MV-4-11 (cell line): ENCODE measurements at places on chromosomes 13 and 19.

- DNase-seq, result no peak
Observed at GRCh38 chr13:37225414-37226070, 120.1 kb upstream of the CSNK1A1L start.

GRCh38 chr19:18278521-18279265 lies 2.7 kb downstream of the JUND start:
- peak; percentile 52 for DNase-seq

GRCh38 chr13:109565877-109566276 lies 220.5 kb downstream of the IRS2 start:
- DNase-seq, result no peak

- peak; percentile 16 for DNase-seq
Observed at GRCh38 chr13:109859898-109860297, 73.5 kb upstream of the IRS2 start.

DNA sequence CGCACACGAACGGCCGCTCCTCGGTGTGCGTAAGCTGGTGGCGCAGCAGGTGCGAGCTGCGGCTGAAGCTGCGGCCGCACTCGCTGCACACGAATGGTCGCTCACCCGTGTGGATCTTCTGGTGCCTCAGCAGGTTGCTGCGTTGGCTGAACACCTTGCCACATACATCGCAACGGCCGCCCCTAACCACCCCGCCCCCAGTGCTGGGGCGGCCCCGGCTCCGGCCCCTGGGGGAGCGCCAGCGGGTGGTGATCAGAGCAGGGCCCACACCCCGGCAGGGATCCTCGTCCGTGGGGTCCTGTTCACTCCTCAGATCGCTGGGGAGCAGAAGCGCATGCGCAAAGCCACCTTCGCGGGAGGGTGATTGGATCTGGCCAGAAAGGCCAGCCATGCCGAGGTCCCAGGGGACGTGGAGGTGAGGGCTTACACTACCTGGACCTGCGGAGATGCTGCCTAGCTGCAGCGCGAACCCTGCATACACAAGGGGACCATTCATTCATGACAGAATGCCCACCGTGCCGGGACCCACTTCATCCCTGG lies 4.7 kb upstream of the UBE2M start:
- DNase-seq, result no peak

GRCh38 chr13:19155321-19155861 lies 26.2 kb downstream of the TUBA3C start:
- no peak for DNase-seq

DNA sequence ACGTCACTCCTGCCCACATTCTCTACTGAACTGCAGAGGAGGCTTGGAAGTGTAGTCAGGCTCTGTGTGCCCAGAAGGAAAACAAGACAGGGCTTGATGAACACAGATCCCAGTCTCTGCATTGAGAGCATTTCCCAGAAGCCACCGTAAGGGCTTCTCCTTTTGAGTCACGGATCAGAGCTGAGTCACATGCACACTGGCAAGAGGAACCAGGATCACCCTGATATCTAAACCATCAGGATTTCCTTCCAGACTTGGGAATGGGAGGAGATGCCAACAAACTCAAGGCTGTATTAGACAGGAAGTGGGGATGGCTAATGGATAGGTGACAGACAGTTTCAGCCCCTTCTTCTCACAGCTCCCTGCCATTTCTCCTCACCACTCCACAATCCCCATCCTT lies 17.7 kb upstream of the FBXO17 start:
- peak; percentile 33 for DNase-seq

- DNase-seq, result no peak
Observed at GRCh38 chr13:76131551-76131950, 495.4 kb downstream of the LMO7 start.

DNA sequence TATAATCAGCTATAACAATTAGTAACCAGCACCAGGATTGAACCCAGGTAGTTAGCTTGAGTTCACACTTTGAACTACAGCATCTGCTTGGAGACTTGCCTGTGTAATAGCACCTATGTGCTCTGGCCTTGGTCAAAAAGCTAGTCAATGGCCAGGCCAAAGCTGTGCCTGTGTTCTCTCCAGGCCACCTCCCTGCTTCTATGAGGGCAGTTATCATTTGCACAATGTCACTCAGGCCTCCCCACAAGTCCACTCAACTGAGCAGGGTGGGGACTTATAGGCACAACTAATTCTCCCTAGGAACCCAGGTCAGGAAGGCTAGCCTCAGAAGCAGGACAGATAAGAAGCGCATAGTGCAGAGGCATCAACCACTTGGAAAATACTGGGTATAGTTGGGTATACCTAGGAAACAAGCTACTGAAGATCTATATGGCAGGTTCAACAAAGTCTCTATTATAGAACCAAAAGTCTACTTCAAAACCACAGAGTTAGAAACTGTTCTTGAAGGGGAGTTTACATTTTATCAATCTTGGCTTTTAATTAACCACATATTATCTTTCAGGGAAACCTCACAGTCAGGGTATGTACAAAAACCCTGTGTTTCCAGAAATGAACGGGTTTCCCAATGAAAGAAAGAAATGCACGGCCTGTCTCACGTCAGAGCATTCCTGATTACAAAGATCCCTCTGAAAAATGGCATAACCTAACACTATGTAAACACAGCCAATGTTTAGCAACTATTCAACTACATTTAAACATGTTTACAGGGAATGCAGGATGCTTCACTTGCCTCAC lies 140.9 kb downstream of the ABCC4 start:
- no peak for DNase-seq

GRCh38 chr13:54852831-54853230 lies 1824.2 kb downstream of the OLFM4 start:
- peak; percentile 0 for DNase-seq
